Stimulated activated CD8-positive, alpha-beta memory T cell treated with anti-CD3 and anti-CD28 coated beads, Interleukin-7, amount 100 ng/mL, for 48 hours (primary cell): ENCODE measurements at places on chromosomes 7 and 10.

DNA sequence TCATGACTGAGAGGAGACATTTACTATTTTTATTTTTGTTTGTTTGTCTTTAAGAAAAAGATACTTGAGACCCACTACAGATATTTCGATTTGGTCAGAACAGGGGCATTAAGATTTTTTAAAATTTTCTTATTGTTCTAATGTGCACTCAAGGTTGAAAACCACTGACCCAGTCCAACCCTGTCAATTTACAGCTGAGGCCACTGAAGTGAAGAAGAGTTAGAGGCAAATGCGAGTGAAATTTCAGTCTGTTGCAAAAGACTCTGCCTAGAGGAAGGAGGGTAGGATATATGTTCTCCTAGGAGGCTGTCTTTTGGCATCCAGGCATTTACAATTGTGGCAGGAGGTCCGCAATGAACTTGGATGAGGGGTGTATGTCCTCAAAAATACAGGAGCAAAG is 396.3 kb downstream of the RPS24 start:
- DNase-seq: no peak

GRCh38 chr7:94188350-94188749 is 184.2 kb upstream of the BET1 start:
- no peak for DNase-seq

- DNase-seq: no peak
These were observed 2.4 kb upstream of the EBF3 start for GRCh38 chr10:129966370-129966888.

- DNase-seq: no peak
These were observed 99.2 kb downstream of the FOXL3 start for GRCh38 chr7:388961-389701.

DNA sequence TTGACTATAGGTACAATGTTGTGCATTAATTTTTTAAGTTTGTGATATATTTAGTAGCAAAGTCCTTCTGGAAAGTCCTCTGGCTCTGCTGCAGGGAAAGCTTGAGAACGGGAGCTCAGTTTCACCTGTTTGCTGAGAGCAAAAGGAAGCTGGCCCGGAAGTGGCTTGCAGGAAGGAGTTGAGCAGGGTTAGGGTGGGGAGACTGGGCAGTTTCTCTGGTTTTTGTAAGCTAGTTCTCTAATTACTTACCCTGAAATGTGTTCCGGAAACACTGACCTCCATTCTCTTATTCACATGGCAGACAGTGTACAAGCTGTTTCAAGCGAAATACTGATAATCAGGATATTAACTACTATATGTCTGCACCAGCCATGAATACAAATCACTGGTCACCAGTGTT is 22.3 kb downstream of the MAP3K8 start:
- no peak for DNase-seq

- no peak for DNase-seq
These were observed 48.6 kb downstream of the MALSU1 start for GRCh38 chr7:23347682-23348180.

- no peak for DNase-seq
These were observed 14.3 kb downstream of the ADAM22 start for GRCh38 chr7:87948371-87948770.

DNA sequence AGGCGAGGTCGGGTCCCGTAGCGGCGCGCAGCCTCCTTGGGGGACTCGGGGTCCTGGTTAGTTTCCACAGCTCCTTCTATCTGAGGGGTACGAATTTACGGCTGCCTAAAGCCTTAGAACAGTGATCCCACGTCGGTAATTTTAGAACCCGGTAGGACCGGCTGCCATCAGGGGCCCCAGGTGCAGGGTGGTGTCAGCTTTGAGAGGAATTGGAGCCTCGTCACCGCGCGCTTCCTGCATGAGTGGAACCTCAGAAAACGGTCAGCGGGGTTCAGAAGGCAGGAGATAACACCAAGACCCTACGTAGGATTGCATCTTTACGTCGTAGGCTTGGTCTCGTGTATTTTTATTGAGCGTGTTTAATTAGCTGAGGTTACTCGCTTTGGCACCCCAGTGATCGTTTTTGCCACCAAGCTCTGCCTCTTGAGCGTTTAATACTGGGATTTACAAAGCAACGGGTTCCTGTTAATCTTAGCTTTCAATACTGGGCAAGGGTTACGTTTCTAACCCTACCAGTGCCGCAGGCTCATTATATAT is 443 bp downstream of the RNF32 start:
- DNase-seq: peak; percentile 50
